Stimulated activated CD8-positive, alpha-beta memory T cell treated with anti-CD3 and anti-CD28 coated beads, Interleukin-12 subunit alpha, Interleukin-12 subunit beta, amount 100 ng/mL, for 1 hour (primary cell): ENCODE measurements at places on chromosomes 2 and 18.

DNA sequence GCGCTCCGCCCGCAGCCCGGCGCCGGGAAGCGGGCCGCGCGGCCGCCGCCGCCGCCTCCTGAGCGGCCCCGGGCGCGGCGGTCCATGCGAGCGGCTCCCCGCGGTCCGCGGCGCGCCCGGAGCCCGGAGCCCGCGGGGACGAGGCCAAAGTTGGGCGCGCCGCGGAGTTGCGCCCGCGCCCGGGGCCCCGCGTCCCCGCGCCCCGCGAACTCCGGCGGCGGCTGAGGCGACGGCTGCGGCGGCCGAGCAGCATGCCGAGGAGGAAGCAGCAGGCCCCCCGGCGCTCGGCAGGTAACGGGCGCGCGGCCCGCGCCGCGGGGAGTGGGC, 992 bp downstream of the TSHZ1 start:
- no peak for DNase-seq

- DNase-seq, result no peak
Observed at GRCh38 chr2:174802459-174802858, 38.2 kb upstream of the CHRNA1 start.

GRCh38 chr18:9803698-9804516, 81.9 kb upstream of the TXNDC2 start:
- no peak for DNase-seq

GRCh38 chr2:230954746-230955145, 29.7 kb upstream of the GPR55 start:
- no peak for DNase-seq

DNA sequence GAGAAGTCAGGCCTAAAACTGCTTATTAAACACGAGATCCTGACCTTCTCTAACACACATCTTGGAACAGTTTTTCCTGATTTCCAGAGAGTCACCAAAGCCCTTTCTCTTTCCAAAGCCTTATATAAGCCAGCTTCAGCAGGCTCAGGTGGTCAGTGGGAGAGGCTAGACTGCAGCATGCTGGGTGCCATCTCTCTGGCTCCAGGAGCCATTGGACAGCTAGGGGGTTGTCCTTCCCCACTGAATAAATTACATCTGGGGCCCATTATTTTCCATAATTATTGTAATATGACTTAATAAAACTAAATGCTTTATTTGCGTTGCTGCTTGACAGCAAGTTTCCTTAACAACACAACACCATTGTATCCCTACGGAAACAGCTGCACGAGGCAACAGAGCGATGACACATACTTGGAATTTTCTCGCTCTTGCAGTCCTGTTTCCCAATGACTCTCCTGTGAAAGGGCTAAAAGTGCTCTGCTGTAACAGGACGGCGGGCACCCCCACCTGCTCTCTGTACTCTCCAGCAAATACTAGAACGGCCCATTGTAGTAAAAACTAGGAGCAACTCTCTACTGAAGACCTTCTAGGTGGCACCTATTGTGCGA, 160.6 kb downstream of the RNF144A start:
- DNase-seq, result no peak
